ENCODE measurements at places on chromosomes 12 and 14.

- DNase-seq = no peak
Observed at GRCh38 chr12:15427913-15428312, 105.6 kb downstream of the PTPRO start.

GRCh38 chr12:96329545-96329944 lies 70.7 kb downstream of the CDK17 start:
- DNase-seq = no peak

DNA sequence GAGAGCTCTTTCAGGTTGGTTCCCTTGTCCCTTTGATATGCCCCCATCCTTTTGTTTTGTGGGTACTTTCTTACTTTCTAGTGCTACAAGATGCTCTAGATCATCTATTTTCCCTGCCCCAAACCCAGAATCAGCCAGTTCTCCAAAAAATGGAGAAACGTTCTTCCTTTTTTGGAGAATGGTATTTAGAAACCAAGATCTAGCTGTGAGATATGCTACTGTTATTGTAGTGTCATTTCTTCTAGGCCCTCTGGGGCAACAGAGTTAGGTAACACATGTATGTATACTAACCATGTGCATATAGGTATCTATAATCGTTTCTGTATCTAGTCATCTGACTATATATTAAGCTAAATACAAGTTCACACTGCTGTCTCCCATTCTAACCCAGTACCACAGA lies 6.9 kb upstream of the IGFBP6 start:
- no peak for DNase-seq

DNA sequence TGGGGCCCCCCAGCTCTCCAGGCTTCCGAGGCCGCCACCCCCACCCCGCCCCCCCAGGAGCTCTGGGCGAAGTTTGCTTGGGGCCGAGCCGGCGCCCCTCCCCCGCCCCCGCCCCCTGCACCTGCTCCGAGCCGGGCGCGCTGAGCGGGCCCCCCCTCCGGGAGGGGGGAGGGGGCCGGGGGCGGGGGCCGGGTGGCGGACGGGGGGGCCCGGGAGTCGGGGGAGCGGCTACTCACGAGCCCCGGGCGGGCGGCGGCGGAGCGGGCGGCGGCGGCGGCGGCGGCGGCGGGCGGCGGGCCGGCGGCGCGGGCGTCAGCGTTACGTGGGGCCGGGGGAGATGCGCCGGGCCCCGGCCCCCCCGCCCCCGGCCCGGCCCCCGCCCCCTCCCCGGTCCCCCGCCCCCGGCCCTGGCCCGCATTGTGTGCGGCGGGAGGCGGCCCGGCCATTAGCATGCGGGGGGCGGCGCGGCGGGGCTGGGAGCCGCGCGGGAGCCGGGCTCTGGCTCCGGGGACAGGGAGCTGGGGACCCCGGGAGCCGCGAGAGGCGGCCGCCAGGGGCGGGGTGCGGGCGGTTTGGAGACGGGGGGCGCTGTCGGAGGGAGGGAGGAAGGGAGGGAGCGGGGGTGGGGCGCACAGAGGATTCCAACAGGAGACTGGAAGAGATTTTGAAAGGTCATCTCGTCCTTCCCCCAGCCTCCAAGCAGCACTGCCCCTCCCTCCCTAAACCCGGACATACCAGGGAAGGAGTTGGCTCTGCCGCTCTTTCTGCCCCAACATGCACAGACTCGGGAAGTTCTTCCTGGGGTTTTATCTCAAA lies at the start of gene ZNF219:
ZNF219 (minus strand) TSS at position 580 of the 816 bp plus-strand sequence. CDS start 5,064 bp downstream, outside the sequence.
- no peak for DNase-seq

DNA sequence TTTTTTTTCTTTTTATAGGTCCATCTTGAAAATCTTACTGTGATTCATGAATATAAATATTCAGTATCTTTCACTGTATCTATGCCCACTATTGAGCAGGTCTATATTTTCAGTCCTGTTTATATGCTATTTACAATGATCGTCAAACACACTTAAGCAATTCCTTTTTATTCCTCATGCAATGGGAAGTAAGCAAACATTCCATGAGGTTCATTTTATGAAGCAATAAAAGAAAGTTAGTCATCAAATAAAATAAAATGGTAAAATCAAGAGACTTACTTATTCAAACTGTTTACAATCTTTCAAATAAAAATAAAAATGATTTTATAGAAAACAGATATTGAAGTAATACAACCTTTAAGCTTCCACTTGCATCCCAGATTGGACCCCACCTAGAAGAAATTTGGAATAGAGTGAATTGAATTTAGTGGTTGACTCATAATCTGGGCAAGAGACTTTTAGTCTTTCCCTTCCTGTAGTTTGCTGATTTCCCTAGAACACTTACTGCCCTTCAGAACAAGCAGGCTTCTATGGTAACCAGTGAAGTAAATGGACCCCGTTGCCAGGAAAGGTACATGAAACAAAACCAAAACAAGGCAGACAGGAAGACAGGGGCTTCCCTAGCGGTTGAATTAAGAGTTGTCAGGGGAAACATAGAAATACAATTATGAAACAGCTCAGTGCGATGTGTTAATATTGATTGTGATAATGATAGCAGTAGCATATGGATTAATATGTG lies 241.0 kb upstream of the ATP2B1 start:
- DNase-seq = peak; percentile 21

GRCh38 chr14:80996049-80996901 lies 40.9 kb downstream of the TSHR start:
- no peak for DNase-seq

- no peak for DNase-seq
Observed at GRCh38 chr14:101726295-101726953, 35.1 kb upstream of the PPP2R5C start.

DNA sequence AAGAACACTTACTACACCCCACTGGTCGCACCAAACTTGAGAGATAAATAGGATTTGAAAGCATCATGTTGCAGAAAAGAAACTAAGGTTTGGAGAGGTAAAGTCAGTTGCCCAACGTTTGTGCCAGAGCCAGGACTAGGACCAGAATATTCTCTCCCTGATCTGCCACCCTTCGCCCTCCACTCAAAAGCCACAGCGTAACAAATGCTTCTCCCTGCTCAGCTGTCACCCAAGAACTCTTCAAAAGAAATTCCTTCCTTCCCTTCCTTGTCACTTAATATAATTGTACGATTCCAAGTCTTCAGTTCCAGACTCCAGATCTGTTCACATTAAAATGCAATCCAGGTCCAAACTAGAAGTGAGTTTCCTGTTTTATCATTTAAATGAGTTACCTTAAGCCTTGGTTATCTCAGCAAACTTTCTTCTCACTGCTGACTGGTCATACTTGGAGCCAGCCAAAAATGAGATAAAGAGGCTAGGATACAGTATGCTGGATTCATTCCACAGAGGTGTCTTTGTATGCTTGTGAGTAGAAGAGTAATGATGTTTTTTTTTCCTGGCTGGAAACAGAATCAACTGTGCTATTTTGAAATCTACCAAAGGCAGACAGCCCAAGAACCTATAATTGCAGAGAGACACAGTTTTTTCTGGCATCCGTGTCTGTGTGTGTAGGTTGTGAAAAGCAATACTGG lies 12.8 kb upstream of the PPFIBP1 start:
- no peak for DNase-seq

DNA sequence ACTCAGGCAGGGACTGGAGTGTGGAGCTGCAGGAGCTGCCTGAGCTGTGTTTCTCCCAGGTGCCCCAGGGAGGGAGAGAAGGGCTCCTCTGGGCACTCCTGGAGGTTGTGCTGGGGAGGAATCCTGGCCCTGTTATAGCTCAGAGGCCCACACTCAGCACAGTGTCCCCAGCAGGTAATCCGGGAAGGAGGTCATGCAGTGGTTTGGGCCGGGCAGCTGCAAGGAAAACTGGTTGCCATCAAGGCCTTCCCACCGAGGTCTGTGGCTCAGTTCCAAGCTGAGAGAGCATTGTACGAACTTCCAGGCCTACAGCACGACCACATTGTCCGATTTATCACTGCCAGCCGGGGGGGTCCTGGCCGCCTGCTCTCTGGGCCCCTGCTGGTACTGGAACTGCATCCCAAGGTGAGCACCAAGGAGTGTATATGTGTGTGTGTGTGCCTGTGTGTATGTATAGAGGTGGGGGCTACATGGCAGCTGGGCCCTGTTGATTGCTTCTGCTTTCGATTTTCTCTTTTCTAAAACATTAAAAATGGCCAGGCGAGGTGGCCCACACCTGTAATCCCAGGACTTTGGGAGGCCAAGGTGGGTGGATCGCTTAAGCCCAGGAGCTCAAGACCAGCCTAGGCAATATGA lies 2.0 kb downstream of the AMHR2 start:
- DNase-seq = no peak

DNA sequence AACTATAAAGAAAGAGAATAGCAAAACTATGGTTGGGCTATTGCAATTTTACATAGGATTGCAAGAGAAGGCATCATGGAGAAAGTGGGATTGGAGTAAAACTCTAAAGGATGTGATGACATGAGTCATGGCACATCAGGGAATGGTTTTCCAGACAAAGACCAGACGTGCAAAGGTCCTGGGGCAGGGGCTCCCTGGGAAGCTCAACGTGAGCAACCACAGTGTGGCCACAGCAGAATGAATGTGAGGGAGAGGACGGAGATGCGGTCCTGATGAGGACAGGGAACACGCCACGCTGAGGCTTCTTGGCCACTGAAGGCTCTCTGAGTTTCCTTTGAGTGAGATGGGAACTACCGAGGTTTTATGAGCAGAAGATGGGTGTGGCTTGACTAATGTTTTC lies 38.2 kb downstream of the FZD10 start:
- DNase-seq = no peak

DNA sequence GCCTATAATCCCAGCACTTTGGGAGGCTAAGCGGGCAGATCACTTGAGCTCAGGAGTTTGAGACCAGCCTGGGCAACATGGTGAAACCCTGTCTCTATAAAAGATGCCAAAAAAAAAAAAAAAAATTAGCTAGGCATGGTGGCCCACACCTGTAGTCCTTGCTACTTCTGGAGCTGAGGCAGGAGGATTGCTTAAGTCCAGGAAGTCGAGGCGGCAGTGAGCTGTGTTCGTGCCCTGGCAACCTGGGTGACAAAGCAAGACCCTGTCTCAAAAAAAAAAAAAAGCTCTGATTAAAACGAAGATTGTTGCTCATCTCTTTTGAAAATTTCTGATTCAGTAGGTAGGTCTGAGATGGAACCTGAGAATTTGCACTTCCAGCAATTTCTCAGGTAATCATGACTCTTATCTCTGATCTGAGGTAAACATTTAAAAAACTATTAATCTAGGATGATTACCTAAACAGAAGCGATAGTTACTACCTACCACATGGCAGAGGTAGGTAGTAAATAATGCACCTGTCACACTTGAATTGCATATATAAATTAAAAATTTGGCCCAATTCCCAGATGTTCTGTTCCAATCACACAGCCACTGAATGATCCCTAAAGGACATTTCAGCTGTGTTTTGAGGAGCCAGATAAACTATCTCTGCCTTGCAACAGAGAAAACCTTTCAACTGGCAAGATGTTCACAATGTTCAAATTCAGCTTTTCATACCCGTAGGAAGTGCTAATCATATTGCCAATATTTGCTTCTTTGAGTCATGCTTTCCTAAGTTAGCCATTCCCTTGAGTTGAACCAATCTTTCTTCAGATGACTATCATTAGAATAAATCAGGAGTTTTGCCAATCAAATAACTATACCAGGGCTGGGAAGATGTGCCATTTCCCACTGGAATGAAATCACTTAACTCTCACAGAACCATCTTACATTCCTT lies 4.2 kb upstream of the TEP1 start:
- no peak for DNase-seq

DNA sequence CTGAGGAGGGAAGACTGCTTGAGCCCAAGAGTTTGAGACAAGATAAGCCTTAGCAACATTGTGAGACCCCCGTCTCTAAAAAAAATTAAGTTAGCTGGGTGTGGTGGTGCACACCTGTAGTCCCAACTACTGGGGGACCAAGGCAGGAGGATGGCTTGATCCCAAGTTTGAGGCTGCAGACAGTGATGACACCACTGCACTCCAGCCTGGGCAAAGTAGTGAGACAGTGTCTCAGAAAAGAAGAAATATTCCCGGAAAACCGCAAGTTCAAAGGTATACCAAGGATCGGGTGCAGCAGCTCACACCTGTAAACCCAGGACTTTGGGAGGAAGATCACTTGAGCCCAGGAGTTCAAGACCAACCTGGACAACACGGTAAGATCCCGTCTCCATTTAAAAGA lies 5.8 kb downstream of the PTGES3 start:
- DNase-seq = no peak

- DNase-seq = peak; percentile 99
Observed at GRCh38 chr12:133080026-133080367, 726 bp upstream of the ZNF140 start.

DNA sequence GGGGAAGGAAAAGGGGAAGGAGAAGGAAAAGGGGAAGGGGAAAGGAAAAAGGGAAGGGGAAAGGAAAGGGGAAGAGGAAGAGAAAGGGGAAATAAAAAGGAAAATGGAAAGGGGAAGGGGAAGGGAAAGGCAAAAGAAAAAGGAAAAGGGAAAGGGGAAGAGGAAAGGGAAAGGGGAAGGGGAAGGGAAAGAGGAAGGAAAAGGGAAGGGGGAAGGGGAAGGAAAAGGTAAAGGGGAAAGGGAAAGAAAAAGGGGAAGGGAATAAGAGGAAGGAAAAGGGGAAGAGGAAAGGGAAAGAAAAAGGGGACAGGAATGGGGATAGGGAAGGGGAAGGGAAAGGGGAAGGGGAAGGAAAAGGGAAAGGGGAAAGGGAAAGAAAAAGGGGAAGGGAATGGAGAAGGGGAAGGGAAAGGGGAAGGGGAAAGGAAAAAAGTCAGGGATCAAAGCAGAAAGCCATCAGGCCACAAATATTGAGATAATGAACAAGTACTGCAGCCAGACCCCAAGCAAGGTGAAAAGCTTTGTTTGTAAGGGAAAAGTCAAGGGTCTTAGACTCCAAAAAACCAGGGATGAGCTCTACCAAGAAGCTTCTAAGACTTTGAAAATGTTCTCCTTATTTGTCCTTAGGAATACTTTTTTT lies 20.0 kb downstream of the DICER1 start:
- no peak for DNase-seq

- no peak for DNase-seq
Observed at GRCh38 chr12:4031703-4032291, 158.6 kb upstream of the PARP11 start.

- DNase-seq = no peak
Observed at GRCh38 chr12:86711731-86712130, 455.5 kb upstream of the MGAT4C start.

DNA sequence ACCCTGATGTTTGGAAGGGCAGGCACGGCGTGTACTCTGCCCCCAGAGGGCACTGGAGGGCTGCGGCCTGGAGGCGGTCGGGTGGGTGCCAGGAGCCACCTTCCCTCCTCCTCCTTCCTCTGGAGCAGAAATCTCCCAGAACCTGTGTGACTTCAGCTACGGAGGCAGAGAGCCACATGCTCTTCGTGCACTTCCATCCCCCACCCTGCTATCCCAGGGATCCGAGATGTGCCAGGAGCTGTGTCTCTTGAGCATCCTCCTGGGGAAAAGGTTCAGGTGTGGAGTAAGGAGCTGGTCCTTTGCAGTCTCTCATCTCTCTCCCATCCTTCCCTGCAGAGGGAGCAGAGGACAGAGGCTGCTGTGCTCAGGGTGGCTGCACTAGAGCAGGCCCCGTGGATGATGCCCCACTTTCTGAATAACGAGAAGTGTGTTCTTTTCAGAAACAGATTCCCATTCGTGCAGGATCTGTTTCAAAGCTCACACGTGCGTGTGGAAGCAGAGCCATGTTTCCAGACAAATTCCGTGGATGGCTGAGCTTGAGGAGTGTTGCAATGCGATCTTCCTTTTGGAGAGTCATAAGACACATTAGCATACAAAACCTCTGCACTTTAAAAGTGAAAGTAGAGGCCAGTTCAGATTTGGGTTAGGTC lies 162.9 kb downstream of the ADGRD1 start:
- no peak for DNase-seq

GRCh38 chr14:43595096-43595772 lies 911.8 kb downstream of the FSCB start:
- no peak for DNase-seq

Measured in CD4-positive, alpha-beta T cell (primary cell).